ENCODE measurements at places on chromosomes 13 and 19. TPM values are rescaled to one million over a fixed set of nuclear protein-coding genes. Genes with fewer than 3 reads are reported as not detected.

The ZNF296 gene
- 2.6 TPM for polyA plus RNA-seq

- no peak for DNase-seq
Measured at GRCh38 chr19:17522988-17523872, 11.8 kb downstream of the PGLS start.

DNA sequence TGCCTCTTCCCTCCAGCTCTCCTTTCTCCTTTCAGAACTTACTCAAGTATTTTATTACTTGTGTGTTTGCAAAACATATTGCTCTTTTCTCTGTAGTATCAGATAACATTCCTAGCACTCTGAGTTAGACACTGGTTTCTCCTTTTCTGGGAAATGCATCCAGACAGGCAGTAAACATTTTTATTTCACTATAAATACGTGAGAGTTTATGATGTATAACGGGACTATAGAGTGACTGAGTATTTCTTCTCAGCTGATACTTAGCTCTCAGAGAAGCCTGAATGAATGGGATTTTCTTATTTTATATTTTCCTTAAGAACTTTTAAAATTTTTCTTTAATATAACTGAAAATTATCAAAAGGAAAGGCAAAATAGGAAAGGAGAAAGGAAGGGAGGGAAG is 211.2 kb upstream of the EDNRB start:
- DNase-seq, result no peak

GRCh38 chr19:2194513-2195078 is 30.9 kb downstream of the DOT1L start:
- DNase-seq, result no peak

DNA sequence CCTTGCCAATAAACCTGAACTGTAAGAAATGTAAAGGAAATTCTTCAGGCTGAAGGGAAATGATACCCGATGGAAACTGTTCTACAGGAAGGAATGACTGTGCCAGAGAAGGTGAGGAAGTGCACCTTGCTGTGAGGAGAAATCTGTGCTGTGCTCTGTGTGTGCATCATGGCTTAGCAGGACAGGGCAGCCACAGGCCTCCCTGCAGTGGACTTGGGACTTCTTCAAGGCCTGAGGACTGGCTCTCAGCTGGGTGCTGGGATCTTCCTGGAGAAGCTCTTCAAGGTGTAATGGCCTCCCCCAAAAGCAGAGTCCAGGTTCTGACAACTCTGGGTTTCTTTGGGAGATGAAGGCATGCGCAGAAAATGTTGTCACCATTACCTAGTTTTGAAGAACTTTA is 145.1 kb downstream of the UQCRFS1 start:
- DNase-seq, result no peak

The MADCAM1 gene
- 6.5 TPM for polyA plus RNA-seq

- peak; percentile 44 for DNase-seq
Measured at GRCh38 chr13:113616991-113617749, 32.6 kb downstream of the TFDP1 start.

DNA sequence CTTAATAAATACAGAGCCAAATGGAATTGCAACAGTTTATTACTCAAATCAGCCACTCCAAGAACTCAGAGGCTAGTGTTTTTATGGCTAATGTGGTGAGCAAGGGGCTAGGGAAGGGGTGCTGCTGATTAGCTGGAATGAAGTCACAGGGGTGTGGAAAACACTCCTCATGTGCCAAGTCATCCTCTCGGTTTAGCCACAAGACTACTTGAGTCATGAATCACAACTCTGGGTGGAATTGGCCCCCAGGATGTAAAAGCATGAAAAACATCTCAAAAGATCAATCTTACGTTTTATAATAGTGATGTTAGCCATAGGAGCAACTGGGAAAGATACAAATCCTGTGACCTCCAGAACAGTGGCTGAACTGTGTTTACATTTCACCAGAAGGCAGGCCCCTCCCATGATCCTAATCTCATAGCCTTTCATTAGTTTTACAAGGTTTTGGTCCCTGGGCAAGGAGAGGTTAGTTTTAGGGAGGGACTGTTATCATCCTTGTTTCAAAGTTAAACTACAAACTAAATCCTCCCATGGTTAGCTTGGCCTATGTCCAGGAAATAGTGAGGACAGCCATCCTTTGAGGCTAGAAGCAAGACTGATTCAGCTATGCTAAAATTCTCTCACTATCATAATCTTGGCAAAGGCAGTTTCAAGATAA is 2020.1 kb upstream of the PCDH20 start:
- no peak for DNase-seq

The NALCN gene
- polyA plus RNA-seq, result 1.5 TPM

- DNase-seq, result no peak
Measured at GRCh38 chr19:19602136-19602712, 16.3 kb downstream of the PBX4 start.

DNA sequence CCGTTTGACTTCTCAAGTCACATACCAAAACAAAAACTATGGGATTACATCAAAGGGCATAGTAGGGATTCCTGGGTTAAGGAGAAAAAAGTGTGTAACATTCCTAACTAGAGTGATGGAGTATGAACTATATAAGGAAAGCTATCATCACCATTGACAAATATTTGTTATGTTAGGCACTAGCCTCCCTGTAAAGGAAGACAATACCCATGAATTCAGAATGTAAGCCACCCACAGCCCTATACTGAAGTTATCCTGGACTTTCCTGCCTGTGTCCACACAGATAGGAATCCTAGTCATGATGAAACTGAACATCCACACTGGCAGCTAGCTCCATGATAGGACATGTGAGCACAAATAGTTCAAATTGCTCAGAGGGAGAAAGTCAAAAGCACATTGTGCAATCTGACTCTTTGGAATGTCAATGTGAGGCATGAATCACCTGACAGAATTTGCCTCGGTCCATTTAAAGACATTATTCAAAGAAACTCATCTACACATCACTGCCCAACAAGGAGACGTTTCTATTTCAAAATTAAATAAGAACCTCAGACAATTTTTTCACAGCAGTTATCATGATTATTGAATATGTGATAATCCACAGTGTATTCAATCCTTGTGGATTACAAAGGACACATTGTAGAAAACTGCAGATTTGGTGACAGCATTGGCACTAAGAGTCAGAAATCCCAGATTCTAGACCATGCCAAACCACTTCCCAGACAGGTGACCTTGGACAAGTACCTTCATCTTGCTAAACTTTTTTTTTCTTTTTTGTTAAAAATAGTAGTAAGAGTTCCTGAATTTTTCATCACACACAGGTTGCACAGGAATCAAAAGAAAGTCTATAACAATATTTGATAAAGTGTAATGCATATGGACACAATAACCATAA is 529.3 kb downstream of the IRS2 start:
- DNase-seq, result no peak

GRCh38 chr13:32125221-32125689 is 93.7 kb downstream of the FRY start:
- no peak for DNase-seq

DNA sequence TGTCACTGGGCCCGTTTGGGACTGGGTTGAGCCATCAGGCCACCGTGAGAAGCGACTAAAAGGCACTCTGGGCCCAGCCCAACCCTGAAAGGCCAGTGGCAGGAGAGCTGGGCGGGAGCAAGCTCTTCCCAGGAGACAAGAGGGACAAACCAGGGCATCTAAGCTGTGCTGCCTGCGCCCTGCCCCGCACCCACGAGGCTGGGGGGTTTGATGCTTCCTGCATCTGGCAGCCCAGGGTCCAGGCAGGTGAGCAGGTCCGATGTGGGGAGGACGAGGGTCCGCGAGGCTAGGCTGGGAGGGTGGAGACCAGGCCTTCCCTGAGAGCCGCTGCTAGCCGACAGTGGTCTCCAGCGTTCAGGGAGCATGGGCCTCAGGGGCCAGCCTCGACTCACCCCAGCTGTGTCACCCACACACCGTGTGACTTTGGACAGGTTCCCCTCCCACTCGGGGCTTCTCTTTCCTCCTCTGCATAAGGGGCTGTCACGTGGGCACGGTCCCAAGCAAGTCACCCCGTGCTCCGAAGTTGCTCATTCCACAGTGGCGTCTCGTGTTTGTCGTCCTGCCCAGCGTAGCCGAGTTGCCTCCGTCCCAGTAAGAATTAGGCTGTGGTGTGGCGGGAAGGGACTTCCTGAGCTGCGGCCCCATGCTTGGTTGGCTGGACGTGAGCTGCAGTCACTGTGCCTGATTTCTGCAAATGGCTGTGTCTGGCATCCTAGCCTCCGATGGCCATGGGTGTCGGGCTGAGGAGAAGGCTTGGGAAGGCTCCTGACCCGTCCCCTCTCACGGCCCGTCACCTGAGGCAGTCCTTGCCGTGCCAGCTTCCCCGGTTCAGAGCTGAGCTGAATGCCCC is 15.8 kb downstream of the PLIN4 start:
- no peak for DNase-seq

The CYP2F1 gene
- 0.33 TPM for polyA plus RNA-seq

The CGB8 gene
- polyA plus RNA-seq, result not detected

The LCP1 gene
- 8.7 TPM for polyA plus RNA-seq

DNA sequence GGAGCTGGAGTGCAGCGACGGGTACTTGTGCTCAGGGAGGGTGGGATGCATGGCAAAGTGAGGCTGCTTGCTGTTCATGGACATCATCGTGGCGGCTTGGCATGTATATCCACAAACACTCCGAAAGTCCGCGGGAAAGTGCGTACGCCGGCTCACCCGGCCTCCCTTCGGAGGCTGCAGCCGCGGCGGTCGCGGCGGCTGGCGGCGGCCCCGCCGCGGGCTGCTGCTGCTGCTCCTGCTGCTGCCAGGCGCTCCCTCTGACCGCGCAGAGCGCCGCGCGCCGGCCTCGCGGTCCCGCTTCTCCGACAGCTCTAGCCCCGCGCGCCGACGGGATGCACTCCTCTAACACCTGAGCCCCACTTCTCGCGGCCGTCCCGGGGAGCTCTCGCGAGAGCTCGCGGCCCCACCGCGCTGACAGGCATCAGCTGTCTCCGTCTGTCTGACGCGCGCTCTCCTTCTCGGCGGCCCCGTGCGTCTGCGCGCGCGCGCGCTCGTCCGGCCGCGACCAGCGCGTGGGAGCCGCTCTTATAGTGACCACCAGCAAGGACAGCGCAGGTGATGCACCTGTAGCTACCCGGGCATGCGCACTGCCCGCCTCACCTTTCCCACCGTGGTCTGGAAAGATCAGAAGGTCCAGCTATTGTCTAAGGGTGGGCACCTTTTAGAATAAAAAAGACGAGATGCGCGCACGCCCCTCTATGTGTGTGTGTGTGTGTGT is at the start of gene POU4F1:
Gene POU4F1, minus strand, starts transcription at position 313 of the 718 bp plus-strand sequence. Its CDS starts 226 bp downstream, at position 87.
- DNase-seq, result no peak

GRCh38 chr13:106709522-106709921 is 141.6 kb upstream of the ARGLU1 start:
- DNase-seq, result no peak

- DNase-seq, result no peak
Measured at GRCh38 chr19:8261347-8261746, 46.8 kb downstream of the CD320 start.

DNA sequence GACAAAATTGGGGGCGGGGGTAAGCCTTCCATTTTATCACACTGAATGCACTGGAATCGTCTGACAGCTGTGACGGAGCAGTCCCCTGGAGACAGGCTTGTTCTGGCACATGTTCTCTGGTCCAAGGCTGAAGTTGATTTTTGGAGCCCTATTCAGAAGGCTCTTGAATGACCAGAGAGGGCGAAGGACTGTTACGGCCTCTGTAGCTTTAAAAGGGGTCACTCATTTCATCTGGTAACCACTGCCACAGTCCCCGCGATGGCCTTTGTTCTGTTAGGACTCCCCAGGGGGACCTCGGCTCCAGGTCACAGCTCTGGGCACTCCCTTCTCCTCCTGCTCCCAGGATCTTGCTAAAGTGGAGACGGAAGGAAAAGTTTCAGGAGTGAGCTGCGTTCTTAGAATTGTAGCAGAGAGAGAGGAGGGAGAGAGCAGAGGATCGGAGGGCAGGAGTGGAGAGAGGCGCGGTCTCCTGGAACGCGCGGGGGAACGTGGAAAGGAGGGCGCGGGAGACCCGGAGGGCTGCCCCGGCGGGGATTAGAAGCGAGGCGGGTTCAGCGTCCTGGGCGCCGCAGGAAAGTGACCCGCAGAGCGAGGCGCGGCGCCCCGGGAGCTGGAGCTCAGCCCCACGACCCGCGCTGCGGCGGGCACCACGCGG is 134.3 kb upstream of the MYO16 start:
- DNase-seq, result no peak
